ENCODE measurements at places on chromosomes 16 and 17.

- DNase-seq: no peak
Measured at GRCh38 chr17:76197911-76198310, 42.4 kb downstream of the RNF157 start.

DNA sequence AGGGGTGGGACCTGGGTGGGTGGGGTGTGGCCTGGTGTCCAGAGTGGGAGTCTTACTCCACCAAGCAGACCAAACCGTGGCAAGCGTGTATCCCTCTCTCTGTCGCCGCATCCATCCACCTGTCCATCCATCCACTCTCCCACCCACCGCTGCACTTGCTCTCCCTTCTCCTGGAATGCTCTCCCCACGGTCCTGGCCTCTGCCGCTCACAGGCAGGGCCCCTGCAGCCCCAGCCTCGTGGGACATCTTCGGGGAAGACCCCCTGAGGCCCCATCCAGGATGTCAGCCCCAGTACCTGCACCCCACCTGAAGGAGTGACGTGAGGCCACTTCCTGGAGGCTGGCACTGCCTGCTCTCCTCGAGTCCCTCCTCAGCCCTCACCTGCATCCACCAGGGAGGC, 189.5 kb upstream of the GSE1 start:
- DNase-seq: no peak

- DNase-seq: no peak
Measured at GRCh38 chr16:28561557-28562187, 8.0 kb downstream of the SGF29 start.

DNA sequence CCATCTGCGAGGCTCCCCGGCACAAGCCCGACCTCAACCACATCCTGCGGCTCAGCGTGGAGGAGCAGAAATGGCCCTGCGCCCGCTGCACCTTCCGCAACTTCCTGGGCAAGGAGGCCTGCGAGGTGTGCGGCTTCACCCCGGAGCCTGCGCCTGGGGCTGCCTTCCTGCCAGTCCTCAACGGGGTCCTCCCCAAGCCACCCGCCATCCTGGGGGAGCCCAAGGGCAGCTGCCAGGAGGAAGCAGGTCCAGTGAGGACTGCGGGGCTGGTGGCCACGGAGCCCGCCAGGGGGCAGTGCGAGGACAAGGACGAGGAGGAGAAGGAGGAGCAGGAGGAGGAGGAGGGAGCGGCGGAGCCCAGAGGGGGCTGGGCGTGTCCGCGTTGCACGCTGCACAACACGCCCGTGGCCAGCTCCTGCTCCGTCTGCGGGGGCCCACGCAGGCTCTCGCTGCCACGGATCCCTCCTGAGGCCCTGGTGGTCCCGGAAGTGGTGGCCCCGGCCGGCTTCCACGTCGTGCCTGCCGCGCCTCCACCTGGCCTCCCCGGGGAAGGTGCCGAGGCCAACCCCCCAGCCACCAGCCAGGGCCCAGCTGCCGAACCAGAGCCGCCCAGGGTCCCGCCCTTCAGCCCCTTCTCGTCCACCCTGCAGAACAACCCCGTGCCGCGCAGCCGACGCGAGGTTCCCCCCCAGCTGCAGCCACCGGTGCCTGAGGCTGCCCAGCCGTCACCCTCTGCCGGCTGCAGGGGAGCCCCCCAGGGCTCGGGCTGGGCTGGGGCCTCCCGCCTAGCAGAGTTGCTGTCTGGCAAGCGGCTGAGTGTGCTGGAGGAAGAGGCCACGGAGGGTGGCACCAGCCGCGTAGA, 13.1 kb upstream of the PRR35 start:
- no peak for DNase-seq

GRCh38 chr16:88939972-88940861, 36.8 kb downstream of the CBFA2T3 start:
- no peak for DNase-seq

- no peak for DNase-seq
Measured at GRCh38 chr16:72415379-72415778, 243.4 kb upstream of the PMFBP1 start.

- DNase-seq: no peak
Measured at GRCh38 chr16:48197294-48197693, 41.5 kb upstream of the ABCC12 start.

GRCh38 chr17:57953705-57954396, 1.4 kb downstream of the CUEDC1 start:
- no peak for DNase-seq

DNA sequence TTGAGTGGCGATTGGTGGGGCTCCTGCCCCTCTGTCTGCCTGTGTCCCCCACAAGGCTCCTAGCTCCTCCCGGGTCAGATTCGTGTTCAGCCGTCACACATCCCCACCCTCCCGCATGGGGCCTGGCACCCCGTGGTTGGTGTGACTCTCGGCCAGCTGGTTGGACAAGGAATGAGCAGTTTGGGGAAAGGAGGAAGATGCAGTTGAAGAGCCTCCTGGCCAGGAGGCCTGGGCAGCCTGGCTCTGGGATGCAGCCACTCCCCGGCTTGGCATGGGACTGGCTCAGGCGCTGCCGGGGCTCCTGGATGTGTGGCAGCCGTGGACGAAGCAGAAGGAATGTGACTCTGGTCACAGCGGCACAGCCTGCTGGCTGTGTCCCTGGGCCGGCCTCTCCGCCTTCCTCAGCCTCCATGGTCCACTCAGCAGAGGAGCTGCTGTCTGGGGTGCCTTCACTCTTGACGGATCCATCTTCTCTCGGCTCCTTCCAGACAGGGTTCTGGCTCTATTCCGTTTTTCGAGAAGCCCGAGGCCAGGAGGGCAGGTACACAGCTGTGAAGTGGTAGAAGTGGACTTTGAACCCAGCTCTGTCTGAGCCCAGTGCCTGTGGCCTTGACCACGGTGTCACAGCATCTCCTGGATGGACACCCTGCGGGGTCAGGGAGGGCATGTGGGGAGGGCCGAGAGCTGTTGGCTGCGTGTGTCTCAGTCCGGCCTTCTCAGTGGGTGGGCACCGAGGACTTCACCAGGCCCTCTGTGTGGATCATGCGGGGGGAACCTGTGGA, 2.1 kb downstream of the TRAF7 start:
- DNase-seq: no peak

DNA sequence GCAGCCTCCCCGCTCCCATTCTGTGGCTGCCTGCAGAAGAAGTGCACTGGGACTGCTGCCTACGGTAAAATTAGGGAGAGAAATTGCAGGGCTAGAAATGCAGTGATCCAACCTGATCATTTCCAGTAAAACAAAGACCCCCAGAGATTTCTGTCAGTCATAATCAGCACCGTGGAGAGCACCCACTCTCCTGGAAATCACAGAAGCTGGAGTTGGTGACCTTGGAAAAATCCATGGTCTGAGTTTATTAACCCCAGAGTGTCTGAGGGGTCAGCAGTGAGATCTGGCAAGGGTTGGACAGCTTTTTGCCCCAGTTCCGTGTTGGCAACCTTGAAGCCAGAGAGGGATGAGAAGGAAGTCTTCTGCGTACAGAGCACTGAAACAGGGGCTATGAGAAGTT, 7.8 kb downstream of the SYCE1L start:
- DNase-seq: no peak
